ENCODE measurements at places on chromosomes 5 and 9.

DNA sequence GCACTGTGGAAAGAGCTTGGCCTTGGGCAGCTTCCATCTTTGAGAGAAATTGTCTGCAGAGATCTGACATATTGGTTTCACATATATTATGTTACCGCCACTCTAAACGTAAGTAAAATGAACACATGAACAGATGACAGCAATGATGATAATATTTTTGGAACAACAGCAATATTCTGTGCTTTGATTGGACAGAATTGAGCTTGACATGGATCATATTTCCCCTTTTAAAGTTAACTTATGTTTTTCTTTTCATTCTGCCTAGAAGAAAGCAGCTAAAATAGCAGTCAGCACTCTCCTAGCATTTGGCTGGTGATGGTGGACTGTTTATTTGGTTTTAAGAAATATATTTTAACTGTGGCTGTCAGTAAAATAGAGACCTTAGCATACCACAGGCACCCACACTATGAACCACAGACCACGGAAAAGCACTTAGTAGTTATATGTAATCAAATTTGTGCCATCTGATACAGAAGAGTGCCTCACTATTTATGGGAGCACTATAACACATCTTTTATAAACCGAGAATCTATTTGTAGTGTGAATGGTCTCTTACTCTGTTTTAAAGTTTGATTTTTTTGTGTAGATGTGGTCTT is 1.8 kb upstream of the CFAP95 start:
- no peak for DNase-seq

GRCh38 chr9:12922224-12922866 is 147.5 kb downstream of the LURAP1L start:
- no peak for DNase-seq

DNA sequence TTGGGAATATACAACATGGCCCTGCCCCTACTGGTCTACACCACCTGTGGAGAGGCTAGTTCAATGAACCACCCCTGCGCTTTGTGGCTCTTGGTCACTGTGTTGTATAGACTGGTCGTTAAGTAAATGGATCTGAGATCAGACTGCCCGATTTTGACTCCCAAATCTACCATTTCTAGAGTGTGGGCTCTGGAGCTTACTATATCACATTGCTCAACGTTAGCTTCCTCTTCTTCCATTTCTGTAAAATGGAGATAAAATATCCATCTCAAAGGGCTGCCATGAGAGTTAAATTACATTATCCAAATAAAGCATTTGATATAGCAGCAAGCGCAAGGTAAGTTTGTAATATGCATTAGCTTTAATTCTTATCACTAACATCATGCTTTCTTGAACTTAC is 52.7 kb upstream of the IFNK start:
- DNase-seq = no peak

- no peak for DNase-seq
Observed at GRCh38 chr5:150651382-150651781, 9.7 kb upstream of the MYOZ3 start.

DNA sequence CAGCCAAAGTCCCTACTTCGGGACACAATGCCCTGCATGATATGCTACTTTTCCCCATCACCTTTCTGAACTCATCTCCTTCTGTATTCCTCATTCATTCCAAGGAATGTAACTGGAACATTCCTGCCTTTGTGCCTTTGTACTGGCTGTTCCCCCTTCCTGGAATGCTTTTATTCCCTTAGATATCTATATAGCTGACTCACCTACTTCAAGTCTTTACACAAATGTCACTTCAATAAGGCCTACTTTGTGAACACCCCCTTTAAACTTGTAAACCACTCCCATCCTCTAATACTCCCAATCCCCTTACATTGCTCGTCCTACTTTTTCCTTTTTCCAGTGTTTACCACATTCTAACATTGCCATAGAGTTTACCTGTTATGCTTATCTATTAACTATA is 2.4 kb downstream of the NOL6 start:
- DNase-seq = no peak

DNA sequence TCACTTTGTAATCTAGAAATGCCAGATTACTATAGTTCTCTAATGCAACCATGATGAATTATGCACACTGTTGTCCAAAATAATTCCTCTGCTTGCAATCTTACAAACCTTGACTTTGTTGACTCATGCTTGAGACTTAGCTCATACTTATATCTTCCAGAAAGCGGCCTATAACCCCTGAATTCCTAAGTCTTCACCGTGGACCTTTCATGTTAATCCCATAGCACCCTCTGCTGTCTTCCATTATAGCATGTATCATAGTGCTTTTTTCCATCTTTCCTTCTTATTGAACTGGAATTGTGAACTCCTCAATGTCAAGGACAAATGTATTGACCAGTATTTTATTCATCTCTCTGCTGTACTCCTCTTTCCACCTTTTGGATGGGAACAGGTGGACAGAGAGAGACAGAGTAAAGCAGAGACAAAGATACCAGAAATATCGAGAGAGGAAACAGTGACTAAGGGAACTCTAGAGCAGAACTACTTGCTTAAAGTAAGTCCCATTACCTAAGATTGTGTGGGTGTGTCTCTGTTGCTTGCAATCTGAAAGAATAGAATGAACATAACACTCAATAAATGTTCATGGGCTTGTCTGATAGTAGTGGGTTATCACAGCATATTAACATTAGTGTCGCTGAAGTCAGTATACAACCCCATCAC is 110.0 kb downstream of the LURAP1L start:
- peak; percentile 75 for DNase-seq

DNA sequence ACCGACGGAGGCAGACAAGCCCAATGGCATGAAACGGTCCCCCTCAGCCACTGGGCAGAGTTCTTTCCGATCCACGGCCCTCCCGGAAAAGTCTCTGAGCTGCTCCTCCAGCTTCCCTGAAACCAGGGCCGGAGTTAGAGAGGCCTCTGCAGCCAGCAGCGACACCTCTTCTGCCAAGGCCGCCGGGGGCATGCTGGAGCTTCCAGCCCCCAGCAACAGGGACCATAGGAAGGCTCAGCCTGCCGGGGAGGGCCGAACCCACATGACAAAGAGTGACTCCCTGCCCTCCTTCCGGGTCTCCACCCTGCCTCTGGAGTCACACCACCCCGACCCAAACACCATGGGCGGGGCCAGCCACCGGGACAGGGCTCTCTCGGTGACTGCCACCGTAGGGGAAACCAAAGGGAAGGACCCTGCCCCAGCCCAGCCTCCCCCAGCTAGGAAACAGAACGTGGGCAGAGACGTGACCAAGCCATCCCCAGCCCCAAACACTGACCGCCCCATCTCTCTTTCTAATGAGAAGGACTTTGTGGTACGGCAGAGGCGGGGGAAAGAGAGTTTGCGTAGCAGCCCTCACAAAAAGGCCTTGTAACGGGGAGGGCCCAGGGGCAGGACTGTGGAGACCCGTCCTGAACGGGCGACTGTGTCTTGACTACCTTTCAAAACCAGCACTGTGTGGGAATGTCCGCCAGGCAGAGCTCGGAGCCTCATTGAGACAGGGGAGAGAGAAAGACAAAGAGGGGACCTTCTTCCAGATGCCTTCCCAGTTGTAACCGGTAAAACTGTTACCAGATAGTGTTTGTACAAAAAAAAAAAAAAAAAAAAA is 29.9 kb downstream of the CD180 start:
- no peak for DNase-seq

DNA sequence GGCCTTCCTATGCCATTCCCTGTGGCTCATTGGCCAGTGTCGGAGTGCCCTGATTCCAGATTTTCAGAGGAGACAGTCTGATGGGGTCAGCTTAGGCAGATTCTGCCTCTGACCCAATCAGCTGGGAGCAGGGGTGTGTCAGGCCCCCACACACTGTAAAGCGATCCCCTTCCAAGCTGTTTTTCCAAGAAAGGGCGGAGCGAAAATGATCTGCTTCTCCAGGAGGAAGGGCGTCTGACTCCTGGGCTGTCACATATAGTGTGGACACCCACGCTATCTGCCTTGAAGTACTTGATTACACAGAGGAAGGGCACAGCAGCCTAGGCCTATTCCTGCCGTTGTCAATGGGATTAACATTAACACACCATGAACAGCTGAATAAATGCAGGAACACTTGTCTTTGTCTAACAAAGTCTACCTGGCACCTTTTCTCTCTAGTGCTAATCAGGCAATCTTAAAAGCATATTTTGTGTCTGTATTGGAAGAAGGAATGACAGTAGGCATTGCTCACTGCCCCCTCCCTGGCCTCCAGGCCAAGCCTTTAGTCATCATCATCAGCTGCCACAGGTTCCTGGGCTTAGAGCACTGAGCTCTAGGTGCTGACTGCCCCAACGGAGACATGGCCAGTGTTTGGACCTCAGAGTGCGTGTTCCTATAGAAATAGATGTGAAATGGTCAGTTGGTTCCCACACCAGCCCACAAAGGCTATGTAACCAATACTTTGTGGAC is 218.7 kb downstream of the MELK start:
- no peak for DNase-seq

DNA sequence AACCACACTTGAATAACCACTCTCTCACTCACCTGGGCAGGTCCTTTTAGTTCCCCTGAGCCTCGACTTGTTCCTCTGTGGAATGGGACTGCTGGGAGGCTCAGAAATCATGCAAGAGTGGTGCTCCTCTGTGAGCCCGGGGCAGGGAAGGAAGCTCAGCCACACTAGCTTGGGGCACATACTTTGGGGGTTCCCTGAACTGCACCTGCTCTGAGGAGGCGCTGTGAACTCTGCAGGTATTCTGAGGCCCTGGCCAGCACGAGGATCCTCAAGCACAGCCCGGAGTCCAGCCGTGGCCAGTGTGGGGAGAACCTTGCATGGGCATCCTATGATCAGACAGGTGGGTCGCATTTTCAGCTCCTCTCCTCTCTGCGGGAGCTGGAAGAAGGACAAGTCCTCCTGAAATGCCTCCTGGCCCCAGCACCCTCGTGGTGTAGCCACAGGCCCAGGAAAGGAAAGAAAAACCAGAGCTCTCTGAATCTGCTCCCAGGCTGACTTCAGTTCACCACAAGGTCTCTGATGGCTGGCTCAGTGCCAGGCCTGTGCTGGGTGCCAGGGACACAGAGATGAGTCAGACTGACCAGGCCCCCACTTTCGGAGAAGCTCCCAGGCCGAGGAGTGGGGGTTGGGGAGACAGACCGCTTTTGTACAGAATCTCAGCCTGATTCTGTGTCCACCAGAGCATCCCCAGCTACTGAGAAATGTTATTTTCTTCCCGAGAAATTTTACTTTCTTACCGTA is 11.9 kb downstream of the GLIPR2 start:
- DNase-seq = peak; percentile 72

- no peak for DNase-seq
Observed at GRCh38 chr5:36206913-36207312, 34.8 kb downstream of the NADK2 start.

DNA sequence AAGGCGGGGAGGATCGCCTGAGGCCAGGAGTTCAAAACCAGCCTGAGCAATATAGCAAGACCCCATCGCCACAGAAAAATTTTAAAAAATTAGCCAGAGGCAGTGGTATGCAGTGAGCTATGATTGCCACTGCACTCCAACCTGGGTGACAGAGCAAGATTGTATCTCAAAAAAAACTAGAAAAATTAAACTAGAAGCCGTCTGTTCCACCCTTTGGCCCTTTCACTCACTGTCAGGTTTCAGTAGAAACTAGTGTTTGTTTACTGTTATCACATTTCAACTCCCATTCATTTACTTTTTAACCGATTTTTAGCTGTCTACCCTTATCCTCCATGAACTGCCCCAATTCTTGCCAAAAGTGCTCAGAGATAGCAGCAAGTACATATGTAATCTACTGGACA is 8.3 kb downstream of the UGCG start:
- DNase-seq = no peak

GRCh38 chr5:135051399-135051798 is 17.4 kb upstream of the PITX1 start:
- DNase-seq = no peak

DNA sequence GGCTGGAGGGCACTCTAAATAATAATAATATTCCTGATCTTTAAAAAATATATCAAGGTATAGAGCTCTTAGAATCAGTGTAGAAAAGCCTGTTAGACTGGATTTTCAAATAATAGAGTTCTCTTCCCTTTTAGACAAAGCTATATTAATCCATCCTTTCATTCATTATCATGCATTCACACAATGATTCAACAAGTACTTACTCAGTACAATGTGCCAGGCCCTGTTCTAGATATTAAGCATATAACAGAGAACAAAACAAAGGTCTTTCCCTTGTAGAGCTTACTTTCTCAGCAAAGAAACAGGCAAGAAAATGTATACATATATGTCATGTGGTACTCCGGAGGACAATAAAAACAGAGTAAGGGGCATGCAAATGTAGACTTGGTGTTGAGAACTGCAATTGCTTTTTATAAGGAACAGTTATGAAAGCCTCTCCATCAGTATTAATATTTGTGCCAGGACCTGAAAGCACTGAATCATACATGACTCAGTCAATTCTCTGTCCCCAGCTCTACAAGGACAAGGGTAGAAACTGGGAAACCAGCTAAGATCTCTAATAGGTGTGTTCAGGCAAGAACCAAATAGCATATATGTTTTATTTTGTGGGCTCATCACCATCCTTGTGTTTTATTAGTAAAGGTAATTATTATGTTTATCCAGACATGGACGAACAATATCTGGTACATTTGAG is 72.2 kb downstream of the PIP5K1B start:
- DNase-seq = no peak

GRCh38 chr5:141051521-141051866 is 320 bp downstream of the PCDHB1 start:
- no peak for DNase-seq

GRCh38 chr5:73256862-73257261 is 83.9 kb downstream of the TMEM174 start:
- DNase-seq = no peak

DNA sequence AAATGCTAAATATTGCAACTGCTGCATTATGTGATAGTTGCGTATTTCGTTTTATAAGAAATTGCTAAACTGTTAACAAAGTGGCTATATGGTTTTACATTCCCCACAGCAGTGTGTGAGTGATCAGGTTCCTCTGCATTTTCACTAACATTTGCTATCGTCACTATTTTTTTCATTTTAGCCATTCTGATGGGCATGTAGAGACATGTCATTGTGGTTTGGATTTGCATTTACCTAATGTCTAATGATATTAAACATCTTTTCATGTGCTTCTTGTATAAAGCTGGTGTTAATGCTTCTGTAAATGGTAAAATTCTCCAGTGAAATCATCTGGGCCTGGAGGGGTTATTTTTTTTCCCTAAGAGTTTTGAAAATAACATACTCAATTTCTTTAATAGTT is 61.6 kb downstream of the ERCC6L2 start:
- no peak for DNase-seq

GRCh38 chr9:77451507-77451906 is 196.6 kb downstream of the GNA14 start:
- DNase-seq = no peak

- no peak for DNase-seq
Observed at GRCh38 chr5:14777187-14777586, 94.4 kb downstream of the ANKH start.

GRCh38 chr5:170508036-170508435 is 4.2 kb downstream of the KCNIP1 start:
- no peak for DNase-seq

DNA sequence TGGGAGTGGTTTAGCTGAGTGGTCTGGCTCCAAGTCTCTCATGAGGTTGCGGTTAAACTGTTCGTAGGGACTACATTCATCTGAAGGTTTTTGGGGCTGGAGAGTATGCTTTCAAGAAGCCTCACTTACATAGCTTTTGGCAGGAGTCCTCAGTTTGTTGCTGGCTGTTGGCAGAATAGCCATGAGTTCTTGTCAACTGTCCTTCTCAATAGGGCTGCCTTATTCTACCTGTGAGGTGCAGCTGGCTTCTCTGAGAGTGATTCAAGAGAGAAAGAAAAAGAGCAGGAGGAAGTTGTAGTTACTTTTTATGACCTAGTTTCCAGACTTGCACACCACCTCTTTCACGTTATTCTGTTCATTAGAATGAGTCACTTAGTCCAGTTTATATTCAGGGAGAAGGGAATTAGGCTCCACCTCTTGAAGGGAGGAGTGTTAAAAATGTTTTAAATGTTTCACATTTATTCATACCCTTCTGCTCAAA is 33.2 kb downstream of the YTHDC2 start:
- DNase-seq = no peak

All from NCI-H446 treated with DMSO at 0.1 percent for 48 hours (cell line).